Mesothelial cell of epicardium (in vitro differentiated cells): ENCODE measurements at places on chromosomes 16 and 17.
A peak's percentile ranks its signal among the peaks of the same experiment; 100 is the strongest.

GRCh38 chr16:86945166-86945900 lies 367.0 kb downstream of the FOXL1 start:
- DNase-seq: no peak

DNA sequence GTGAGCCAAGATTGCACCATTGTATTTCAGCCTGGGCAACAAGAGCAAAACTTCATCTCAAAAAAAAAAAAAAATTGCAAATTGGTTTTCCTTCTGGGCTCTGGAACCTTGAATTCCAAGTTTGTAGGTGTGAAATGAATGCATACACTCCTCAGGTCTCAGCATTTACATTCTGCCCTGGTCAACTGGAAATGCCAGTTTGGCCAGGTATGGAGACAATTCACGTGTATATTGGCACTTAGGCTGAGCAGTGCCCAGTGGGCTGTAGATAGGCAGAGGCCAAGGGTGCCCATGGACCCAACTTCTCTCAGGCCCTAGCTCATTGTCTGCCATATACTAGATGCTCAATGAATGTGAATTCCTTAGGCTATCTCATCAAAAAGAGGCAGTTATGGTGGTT lies 15.7 kb downstream of the PDILT start:
- DNase-seq: no peak

DNA sequence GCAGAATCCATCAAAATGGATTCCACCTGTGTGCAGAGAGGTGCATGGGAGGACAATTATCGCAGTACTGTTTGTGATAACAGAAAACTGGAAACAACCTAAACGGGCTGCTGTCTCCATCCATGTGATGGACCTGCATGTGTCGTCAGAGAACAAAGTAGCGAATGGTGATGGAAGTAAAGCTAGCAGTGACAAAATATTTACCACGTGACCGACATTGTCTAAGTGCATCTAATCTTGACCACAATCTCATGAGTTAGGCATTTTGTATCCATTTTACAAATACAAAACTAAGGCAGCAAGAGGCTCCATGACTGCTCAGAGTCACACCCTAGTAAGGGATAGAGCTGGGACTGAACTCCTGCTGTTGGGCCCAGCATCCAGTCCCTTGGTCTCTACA lies 187.3 kb downstream of the LGALS9B start:
- no peak for DNase-seq

- DNase-seq: no peak
These were observed 2.9 kb upstream of the RHBDF2 start for GRCh38 chr17:76504117-76504516.

DNA sequence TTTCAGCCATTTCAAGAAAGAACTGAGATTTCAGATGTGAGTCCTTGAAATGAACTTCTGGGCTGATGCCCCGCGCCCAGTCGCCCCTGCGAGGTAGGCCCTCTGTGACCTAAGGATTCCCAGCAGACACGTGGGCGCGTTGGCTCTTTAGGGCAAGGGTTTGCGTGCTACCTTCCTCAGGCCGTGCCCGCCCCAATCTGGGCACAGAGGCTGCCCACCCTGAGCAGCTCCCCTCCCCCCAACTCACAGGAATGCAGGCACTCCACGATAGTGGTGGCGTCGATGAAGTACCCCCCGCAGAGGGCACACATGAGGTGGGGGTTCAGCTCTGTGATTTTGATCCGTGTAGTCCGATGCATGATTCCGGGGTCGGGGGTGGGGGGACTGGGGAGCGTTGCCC lies 8.1 kb downstream of the PCGF2 start:
- DNase-seq: no peak

DNA sequence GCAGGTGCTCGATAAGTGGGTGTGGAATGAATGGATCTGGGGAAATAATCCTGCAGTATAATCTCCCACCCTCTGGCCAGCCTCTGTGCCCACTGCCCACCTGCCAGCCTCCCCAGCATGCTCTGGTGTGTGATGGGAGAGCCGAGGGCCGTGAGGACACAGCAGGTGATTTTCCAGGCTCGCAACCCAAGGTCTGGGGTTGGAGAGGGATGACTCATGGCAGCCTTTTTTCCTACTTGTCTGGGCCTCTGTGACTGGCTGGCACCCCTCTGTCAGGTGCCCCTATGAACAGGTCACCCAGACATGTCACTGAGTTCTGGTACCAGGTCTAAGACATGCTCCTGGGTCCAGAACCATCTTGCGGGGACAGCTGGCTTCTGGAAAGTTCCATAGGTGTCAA lies 385.7 kb upstream of the TNRC6C start:
- DNase-seq: no peak

- DNase-seq: no peak
These were observed 9.6 kb downstream of the ZNF750 start for GRCh38 chr17:82830249-82830661.

- DNase-seq: no peak
These were observed 235.1 kb downstream of the PRKCA start for GRCh38 chr17:66537502-66537901.

DNA sequence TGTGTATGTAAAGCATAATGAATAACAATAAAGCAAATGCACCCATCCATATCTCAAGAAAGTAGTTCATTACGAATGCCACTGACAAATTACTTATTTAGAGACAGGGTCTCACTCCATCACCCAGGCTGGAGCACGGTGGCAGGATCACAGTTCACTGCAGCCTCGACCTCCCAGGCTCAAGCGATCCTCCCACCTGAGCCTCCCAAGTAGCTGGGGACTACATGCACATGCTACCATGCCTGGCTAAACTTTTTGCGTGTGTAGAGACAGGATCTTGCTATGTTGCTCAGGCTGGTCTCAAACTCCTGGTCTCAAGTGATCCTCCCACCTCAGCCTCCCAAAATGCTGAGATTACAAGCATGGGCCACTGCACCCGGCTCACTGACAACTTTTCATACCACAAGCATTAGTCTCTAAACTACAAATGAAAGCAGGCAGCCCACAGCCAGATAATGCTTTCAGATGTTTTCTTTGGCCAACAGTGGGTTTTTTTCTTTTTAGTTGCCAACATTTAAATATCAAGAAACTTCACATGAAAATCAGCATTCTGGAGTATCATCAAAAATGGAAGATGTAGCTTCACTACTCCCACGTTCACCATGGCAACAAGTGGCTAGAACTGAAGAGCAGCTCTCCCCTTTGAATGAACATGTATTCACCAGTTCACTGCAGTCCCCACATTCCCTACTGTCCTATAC lies 7.7 kb downstream of the ARHGAP17 start:
- DNase-seq: no peak

- DNase-seq: no peak
These were observed 9.2 kb upstream of the FLYWCH1 start for GRCh38 chr16:2902337-2903130.

GRCh38 chr16:54282928-54283724 lies 3.5 kb downstream of the IRX3 start:
- peak; percentile 41 for DNase-seq

GRCh38 chr17:65604070-65604469 lies 42.6 kb upstream of the AXIN2 start:
- no peak for DNase-seq
